ENCODE measurements at places on chromosomes 5 and 9.

DNA sequence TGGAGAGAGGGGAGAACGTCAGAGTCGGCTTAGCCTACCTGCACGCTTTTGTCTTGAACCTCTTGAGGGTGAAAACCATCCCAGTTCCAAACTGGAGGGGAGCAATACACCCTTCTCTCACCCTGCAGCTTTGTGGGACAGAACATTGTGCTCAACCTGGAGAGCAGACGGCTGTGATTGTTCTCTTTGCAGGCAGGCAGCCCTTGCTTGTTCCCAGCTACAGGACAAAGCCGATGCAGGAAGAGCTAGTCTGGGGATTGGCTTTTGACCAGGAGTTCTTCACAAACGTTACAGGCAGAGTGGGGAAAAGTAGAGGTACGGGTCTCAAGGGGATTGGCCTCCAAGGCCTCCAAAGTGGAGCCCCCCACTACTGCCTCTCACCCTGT lies 33.9 kb upstream of the ARHGAP26 start:
- no peak for DNase-seq

DNA sequence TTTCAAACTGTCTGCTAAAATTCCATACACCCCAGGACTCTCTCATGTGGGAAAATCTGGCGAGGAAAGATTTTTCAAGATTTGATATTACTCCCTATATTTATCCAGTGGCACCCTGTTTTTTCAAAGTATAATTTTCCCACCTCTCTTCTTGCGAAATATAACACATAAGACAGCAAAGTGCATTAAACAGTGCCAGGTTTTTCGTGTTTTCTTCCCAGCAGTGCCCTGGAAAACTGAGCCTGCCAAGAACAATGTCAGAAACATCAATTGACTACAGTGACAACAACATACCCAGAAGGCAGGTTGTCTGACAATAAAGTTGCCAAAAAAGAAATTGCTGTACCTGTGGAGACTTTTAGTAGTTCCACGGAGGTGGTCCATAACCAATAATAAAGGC lies 545.0 kb upstream of the ZNF608 start:
- no peak for DNase-seq

- peak; percentile 29 for DNase-seq
Measured at GRCh38 chr5:150175536-150175935, 9.0 kb downstream of the CDX1 start.

DNA sequence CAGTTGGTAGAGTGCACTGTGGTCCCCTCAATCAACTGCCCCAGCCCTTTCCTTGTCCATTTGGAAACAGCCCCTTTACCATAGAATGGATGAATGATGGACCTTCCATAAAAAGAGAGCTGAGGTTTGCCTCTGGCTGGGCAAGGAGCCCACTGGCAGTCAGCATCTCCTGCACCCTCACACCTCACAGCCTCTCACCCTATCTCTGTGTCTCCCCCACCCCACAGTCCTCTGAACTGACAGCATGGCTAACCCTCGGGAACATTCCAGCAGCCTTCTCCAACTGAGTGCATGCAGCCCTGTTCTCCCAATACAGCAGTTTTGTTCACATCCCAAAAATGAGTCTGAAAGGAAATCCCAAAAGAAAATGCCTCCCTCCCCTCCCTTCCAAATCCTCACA lies 51.7 kb downstream of the RETREG1 start:
- no peak for DNase-seq

- DNase-seq, result no peak
Measured at GRCh38 chr9:136151214-136151804, 32.6 kb upstream of the TMEM250 start.

GRCh38 chr9:104820336-104820735 lies 56.4 kb downstream of the NIPSNAP3B start:
- no peak for DNase-seq

- DNase-seq, result no peak
Measured at GRCh38 chr9:125532812-125533594, 174.0 kb downstream of the MAPKAP1 start.

DNA sequence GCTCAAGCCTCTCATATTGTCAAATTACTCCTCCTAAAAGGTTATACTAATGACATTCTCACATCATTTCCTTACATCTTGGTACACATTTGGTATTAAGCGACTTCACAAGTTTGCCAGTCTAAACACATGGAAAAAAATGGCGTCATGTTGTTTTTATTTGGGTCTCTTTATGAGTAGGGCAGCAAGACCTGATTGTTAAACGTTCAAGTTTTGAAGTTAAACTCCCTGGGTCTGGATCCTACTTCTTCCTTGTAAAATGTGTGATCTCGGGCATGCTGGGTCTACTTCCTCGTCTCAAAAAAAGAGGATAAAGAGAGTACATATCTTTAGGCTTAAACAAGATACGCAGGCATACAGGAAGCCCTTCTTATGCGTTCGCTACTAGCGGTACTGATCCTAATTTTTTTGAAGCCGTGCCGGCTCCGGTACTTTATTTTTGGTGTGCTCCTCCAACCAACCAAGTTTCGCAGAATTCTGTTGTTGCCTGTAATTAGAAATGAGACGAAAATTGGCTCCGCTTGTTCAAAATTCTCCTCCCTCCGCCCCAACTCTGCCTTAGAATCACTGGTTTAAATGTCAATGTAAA lies 596 bp upstream of the CDC37L1 start:
- peak; percentile 38 for DNase-seq
